ENCODE measurements at places on chromosomes 1 and 21.

DNA sequence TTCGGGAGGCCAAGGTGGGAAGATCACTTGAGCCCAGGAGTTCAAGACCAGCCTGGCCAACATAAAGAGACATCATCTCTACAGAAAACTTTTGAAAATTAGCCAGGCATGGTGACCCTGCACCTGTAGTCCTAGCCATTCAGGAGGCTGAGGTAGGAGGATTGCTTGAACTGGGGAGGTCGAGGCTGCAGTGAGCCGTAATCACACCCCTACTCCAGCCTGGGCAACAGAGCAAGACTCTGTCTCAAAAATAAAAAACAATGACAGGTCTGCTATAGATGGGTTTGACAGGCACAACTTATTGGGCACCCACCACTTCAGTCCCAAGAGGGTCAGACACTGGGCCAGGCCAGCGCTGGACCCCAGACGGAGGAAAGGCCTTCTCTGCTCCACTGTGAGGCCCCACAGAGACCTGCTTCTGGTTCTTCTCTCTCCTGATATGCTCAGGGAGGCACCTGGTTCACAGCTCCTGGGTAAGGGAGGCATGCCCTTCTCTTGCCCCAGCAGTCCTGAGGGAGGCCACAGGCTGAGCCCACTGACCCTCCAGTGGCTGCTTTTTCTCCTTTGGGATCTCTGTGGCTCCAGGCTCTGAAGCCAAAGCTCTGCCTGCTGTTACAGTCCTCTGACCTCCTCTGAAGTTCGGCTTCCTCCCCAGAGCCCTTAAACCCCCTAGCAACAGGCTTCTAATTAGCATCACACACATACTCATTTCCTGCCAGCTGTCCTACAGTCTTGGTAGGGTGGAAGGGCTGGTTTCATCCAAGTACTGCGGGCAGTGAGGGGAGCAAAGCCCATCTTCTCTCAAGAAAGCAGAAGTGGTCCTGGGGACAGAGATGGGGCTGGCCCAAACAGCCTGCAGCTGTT, 14.4 kb downstream of the S100A16 start:
- DNase-seq: no peak

GRCh38 chr1:30707412-30708360, 15.7 kb downstream of the MATN1 start:
- peak; percentile 36 for DNase-seq

DNA sequence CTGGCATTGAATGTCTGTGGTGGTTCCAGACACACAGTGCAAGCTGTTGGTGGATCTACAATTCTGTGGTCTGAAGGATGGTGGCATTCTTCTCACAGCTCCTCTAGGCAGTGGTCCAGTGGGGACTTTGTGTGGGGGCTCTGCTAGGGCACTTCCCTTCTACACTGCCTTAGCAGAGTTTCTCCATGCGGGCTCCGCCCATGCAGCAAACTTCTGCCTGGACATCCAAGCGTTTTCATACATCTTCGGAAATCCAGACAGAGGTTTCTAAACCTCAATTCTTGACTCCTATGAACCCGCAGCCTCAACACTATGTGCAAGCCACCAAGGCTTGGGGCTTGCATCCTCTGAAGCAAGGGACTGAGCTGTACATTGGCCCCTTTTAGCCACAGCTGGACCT, 43.0 kb downstream of the RGS18 start:
- DNase-seq: no peak

- no peak for DNase-seq
Measured at GRCh38 chr21:16674949-16675348, 837.9 kb upstream of the CXADR start.

GRCh38 chr1:8136766-8137165, 110.7 kb upstream of the ERRFI1 start:
- DNase-seq: no peak

GRCh38 chr1:28882009-28882628, 32.2 kb upstream of the EPB41 start:
- DNase-seq: peak; percentile 72

GRCh38 chr1:182259968-182260367, 131.6 kb downstream of the GLUL start:
- no peak for DNase-seq

GRCh38 chr1:162228586-162228985, 148.1 kb downstream of the SPATA46 start:
- DNase-seq: no peak

- DNase-seq: no peak
Measured at GRCh38 chr1:56638248-56638647, 6.9 kb upstream of the PRKAA2 start.

DNA sequence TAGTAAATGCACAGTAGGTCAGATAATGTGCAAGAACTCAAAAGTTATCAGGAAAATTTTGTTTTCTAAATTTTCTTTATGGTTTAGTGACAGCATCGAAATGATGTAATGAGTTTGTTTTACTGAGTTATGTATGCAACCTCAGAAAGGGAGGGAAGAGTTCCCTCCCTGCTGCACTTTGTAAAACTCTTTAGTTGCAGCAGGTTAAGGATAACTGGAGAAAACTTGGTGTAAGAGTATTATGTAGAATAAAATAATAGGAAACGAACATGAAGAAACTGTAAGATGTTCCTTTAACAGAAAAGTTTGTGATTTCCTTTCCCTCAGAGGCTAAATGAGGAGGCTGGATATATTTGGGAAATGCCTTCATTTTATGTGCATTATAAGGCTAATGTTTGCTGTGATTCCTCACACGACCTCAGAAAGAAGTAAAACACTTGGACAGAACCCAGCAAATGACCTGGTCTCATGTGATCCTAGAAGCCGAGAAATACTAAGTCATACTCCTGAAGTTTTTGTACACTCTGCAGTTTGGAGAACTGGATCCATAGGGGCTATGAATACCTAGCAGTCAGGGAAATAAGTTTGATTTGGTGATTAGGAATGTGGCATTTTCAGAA, 35.4 kb downstream of the ADGRL2 start:
- no peak for DNase-seq

DNA sequence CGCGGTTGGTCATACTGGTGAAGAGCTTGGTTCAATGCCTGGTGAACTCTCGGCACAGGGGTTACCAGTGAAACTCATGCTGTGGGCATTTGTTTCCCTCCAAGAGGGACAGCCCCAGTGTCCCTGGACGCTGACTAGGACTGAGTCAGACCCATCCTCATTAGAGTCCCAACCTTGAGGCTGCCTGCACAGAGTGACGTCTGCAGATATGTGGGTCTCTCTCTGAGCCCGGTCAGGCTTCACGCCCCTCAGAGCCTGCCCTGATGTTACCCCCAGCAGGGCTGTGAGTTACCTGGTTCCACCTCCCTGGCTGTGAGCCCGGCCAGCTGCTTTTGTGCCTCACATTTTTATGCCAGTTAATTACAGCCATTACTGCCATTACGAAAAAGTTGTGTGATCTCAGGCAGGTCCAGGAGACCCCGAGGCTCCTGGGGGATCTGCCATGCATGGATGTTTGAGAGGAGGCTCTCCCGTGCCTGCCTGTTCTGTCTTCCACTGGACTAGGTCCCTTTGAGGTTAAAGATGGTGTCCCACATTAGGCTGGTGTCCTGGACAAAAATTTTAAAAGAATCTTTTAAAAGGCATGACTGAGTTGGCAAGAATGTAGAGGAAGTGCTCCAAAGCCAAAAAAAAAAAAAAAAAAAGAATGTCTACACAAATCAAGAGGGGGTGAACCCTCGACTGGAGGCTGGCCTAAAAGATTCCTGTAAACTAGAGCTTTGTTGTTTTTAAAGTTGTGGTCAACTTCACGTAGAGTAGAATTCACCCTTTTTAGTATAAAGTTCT, 36.6 kb upstream of the PADI1 start:
- no peak for DNase-seq

- no peak for DNase-seq
Measured at GRCh38 chr1:177219554-177220458, 49.0 kb downstream of the BRINP2 start.

DNA sequence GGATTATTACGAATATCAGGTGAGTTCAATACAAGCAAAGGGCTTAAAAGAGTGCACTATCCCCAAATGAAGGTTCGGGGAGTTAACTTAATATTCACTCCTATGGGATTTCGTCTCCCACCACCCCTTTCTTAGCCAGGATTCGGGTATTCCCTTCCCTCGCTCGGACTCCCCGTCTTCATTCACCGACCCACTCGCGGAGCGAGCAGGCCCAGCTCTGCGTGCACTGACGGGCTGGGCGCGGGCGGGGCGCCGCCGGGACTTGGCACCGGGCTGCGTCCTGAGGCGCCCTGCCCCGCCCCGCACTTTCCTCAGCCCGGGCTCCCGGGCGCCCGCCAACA, 7.7 kb upstream of the MPZL1 start:
- no peak for DNase-seq

- no peak for DNase-seq
Measured at GRCh38 chr1:59776960-59777852, 37.5 kb upstream of the HOOK1 start.

GRCh38 chr1:18200136-18200717, 92.6 kb downstream of the IGSF21 start:
- DNase-seq: no peak

DNA sequence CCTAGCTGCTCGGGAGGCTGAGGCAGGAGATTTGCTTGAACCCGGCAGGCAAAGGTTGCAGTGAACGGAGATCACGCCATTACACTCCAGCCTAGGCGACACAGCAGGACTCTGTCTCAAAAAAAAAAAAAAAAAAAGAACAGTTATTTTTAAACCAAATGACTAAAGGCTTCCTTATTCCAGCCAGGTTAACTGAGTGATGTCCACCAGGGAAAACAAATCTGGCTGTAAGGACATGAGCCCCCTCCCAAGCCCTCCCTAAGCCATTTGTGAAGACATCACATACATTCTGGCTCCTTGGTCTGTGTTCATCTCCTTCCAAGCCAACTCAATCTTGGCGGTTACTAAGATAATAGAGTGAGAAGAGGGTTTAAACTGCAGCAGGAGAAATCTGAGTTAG, 8.2 kb downstream of the TMCC2 start:
- DNase-seq: no peak

GRCh38 chr1:67897270-67897949, 64.1 kb upstream of the GNG12 start:
- no peak for DNase-seq

DNA sequence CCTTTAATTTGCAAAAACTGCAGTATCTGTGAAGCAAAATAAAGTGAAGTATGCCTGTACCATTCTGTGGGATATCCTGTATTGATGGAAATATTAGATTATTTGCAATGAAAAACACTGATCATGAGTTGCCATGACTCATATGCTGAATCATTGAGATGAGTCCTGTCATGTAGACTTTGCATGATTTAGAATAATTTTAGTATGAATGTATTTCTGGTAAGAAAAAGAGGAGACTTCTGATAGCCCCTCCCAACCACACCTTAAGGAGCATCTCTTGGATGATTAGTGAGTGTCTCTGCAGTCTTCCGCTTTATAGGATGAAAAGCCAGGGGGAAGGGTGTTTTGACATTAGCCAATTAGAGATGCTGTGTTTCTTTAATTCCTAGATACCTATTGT, 55.2 kb upstream of the PTGS2 start:
- no peak for DNase-seq

DNA sequence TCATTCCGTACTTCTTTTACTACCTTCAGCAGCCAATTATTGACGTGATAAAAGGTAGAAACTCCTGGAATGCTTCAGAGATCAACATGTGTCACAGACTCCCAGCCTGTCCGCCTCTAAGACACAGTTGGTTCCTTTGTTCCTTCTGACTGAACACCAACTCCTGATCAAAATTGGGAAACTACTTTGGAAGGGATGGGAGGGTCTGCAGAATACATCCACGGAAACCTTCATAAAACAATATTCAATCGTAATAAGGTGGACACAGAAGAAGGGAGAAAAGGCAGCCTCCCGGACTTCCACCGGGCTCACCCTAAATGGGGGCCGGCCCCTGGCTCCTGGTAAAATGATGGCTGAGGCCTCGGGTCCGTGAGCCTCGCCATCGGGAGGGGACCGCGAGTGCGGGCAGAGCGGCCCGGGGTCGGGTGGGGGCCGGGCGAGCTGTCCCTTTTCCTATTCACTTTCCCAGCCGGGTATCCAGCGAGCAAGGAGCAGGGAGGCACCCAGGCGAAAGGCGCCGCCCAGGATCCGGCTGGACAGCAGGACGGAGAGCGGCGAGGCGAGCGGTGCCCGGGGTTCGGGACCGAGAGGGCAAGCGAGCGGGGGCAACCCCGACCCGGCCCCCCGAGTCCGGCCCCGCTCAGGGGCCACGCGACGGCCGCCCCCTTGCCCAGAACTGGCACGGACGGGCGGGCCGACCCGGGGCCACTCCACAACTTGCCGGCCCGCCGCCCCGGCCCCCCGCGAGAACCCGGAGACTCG, 805 bp downstream of the NRIP1 start:
- DNase-seq: no peak

DNA sequence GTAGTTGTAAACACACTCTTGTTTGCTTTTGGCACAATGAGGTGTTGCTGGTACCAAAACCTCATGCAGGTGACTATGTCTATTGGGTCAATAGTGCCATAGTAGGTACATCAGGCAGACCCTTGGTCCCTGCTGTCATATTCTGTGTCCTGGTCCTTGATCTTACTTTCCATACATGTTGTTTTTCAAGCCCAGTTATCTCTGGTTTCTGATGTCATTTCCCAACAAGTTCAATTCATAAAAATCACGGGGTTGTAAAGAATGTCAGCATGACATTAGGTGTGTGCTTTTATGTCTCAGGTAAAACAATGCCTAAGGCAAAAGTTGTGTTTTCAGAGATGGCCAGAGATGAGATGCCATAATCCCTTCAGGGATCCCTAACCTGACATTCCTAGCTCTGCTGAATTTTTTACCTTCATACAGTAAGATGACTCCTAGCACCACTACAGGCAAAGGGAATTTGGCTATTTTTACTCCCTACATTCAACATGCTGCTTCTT, 390.3 kb upstream of the PKN2 start:
- no peak for DNase-seq

DNA sequence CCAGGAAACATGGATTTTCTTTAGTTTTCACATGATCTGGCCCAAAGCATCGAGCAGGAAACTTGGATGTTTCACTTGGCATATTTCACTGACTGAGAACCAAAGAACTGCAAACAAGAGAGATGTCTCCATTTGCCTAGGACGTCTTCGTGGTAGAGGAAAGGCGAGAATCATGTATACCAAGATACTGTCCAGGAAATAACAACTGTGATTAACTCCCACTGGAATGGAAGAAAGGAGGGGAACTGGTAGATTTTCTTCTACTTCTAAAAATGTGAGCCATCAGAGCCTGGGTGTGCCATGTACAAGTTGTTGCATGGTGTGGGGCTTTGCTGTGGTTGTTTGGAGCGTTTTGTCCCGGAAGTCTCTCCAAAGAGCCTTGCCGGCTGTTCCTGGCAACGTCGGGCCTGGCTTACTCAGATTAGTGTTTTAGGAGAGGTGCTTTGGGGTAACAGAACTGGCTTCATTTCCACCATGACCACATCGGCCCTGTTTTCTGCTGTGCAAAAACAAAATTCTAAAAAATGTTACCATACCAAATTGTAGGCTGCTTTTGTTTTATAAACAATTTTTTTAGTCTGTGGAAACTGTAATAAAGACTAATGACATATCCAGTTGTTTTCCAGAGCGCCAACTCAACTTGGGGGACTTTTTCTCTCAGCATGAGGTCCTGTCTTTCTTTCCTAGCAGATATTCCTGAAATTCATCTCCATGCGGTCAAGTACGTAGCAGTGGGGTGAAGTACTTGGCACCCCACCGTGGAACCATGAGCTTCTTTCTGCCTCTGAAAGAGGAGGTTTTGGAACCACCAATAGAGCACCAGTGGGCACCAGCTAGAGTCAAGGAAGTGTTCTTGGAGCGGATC, 118.3 kb downstream of the TM2D1 start:
- DNase-seq: no peak

- no peak for DNase-seq
Measured at GRCh38 chr1:23408797-23409290, 15.7 kb downstream of the TCEA3 start.

Measured in activated T-cell treated with anti-CD3 and anti-CD28 coated beads for 4 hours (primary cell).